Fibroblast of skin of right biceps (primary cell): ENCODE measurements at places on chromosomes 7 and 10.

GRCh38 chr7:132491391-132491945 lies 84.8 kb downstream of the PLXNA4 start:
- DNase-seq, result peak; percentile 45

DNA sequence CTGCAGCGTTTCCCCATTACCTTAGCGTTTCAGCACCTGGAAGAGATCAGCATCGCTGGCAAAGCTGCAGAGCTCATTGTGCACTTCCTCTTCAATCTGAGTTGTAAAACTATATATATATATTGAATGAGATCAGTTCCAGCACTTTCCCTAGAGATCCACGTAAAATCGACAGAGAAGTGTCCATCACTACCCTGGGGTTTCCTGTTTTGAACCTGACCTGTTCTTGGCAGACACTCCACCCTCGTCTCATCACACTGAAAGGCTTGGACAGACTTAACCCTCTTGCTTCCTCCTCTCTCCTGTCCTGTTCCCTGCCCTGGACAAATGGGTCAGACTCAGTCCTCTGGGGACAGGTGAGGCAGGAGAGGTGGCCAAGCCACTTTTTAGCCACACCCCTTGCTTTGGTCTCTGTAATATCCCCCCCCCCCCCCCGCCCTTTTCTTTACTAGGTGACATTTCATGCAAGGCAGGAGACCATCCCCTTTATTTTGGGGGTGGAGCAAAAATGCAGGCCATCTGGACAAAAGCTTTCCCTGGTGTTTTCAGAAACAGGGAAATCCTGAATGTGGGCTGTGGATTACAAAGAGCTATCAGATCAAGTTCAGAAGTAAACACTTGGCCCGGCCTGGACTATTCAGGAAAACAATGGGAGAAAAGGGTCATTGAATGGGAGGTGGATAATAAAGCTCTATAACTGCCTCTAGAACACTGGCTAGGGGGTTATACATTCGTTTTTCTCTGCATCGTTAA lies 83.7 kb upstream of the KDM7A start:
- DNase-seq, result no peak

- peak; percentile 41 for DNase-seq
Measured at GRCh38 chr7:79515358-79515757, 61.9 kb upstream of the MAGI2 start.

DNA sequence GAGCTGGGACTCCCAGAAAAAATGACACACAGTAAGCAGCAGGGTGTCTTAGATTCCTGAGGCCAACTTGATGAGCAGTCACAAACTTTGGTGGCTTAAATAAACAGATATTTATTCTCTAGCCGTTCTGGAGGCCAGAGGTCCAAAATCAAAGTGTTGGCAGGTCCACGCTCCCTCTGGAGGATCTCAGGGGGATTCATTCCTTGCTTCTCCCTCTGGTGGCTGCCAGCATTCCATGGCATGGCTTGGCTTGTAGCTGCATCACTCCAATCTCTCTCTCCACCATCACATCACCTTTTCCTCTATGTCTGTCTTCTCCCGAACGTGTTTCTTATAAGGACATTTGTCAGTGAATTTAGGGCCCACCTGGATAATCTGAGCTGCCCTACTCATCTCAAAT lies 98.4 kb downstream of the OSBPL3 start:
- no peak for DNase-seq

DNA sequence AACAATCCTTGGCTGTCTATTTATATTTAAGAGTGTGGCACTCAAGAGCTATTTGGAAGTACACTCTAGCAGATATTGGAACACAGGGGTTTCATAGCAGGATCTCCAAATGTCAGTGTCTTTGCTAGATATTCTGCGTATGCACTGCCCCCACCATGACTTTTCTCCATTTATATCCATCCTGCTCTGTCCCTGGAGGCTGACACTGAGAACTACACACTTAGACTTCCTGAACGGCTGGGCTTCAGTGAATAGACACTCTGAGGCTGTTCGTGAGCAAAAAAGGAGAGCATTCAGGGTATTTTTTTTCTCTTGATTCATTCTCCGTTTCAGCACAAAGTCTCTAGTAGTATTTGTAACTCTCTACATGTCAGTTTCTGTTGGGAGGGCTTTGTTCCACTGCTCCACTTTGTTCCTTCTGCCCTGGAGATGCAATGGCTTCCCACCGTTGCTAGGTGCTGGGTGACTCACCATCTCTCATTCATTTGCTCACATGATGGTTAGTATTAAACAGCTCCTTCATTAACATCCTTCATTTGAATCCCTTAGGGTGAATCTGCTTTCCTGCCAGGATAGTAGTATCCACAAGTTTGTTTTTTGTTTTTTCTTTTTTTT lies 155.9 kb upstream of the SLC13A1 start:
- no peak for DNase-seq

DNA sequence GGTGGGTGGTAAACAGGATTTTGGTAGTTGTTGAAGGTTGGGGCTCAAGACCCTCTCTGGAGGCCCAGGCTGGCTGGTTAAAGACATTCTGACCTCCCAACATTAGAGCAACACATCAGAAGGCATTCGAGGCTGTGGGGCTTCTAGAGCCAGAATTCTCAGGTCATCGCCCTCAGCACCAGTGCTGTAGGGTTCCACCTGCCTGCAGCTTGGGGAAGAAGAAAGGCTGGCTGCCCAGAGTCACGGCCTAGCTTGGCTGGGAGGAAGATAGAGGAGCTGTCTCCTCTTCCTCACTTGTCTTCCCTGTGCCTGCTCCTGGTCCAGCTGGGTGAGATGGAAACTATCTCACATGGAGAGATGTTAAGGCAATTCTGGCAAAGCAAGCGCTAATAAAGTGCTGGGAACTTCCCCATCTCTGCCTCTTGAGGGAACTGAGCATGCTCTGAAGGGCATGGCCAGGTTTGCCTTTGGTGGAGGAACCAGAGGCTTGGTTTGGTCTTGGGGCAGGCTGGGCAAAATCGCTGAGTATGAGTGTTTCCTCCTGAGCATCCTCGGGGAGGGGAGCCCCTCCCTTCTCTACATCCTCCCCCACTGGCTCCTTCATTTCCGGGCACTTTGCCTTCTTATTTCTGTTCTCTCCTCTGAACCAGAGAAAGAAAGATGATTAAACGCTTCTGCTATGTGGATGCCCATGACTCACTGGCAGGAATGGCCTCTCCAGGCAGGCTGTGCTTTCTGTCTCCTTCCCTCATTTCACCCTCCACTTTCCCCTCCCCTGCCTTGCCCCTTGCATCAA lies 509.0 kb upstream of the PODXL start:
- peak; percentile 99 for DNase-seq

DNA sequence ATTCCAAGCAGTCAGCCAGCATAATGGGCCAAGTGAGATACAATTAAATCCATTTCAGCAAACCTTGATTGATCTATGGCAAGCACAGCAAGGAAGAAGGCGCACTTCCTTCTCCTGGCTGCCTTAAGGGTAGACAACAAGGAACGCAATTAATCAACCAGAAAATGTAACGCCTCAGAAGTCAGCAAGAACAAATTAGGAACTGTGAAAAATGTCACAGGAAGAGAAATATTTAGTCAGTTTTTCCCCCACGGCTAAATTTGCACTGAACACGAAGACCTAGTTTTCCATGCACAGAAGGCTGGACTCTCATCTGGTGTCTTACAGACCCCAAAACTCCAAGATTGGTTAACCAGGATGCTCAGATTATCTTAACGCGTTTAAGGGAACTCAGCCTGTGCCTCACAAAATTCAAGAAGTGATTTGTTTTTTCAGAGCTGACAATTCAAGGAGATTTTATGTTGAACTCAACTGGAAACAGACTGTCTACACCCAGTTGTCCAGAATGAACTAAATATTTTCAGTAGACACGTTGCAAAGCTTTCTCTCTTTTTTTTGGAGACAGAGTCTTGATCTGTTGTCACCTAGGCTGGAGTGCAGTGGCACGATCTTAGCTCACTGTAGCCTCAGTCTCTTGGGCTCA lies 14.2 kb downstream of the SNX8 start:
- peak; percentile 31 for DNase-seq

DNA sequence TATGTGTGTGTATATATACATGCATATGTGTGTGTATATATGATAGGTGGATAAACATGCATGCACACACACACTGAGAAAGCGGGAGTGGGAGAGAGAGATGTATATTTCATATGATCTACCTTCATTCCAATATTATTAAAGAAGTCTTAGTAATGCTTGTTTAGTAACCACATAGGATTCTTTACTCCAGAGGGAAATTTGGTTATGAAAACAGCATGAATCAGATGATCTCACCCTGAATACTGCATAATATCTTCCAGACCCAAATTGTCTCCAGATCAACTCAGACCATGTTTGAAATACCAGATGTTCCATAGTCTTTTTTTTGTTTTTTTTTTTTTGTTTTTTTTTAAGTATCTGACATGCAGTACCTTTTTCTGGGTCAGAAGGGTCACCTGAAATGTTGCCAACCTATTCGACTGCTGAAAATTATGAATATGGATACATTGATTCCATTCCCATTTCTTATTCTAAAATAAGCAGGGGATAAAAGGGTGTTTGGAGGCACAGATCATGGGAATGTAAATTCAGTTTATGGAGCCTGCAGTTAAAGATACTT lies 17.4 kb downstream of the TES start:
- peak; percentile 94 for DNase-seq

GRCh38 chr7:141484907-141485306 lies 66.3 kb upstream of the AGK start:
- DNase-seq, result no peak

DNA sequence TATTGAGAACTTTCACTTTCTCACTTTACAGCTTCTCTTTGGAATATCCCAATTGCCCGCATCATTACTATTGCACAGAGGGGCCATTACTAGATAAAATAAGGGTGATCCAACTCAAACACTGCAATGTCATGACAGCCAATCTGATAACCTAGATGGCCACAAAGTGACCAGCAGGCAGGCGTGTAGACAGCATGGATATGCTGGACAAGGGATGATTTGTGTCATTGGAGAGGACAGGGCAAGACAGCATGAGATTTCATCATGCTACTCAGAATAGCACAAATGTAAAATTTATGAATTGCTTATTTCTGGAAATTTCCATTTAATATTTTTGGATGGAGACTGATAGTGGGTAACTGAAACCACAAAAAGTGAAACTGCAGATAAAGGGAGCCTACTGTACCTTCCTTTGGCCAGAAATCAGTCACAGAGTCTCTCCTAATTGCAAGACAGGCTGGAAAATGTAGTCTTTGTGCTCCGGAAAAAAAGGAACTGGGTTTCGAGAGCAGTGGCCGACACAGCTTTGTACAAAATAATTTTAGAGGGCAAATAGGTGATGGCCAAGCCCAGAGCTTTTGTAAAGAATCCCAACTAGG lies 6.1 kb upstream of the GSDME start:
- DNase-seq, result no peak

GRCh38 chr10:5719546-5719945 lies 34.9 kb downstream of the TASOR2 start:
- no peak for DNase-seq

DNA sequence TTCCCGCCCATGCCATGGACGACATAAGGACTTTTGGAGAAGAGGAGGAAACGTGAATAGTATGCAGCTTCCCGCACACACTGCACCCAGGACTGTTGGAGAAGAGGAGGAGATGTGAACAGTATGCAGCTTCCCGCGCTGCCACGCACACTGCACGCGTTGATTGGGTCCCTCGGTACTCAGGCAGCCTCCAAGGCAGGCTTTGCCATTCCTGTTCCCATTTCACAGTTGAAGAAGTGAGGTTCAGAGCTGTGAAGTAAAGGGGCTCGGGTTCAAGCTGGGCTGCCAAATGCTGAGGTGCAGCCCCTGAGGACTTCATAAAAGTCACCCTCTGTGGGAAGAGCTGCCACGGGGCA lies 147.9 kb upstream of the FAM20C start:
- no peak for DNase-seq

DNA sequence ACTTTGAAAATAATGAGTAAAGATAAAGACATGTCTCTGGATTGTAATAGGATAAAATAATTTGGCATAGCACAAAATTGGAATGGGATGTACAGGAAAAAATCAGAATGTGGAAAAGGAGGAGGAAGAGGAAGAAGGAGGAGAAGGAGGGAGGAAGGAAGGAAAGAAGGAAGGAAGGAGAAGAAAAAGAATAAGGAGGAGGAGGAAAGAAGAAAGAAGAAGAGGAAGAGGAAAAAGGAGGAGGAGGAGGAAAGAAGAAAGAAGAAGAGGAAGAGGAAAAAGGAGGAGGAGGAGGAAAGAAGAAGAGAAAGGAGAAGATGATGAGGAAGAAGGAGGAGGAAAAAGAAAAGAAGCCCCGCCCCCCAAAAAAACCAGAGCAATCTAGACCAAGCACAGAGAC lies 95.9 kb downstream of the ST8SIA6 start:
- DNase-seq, result no peak

DNA sequence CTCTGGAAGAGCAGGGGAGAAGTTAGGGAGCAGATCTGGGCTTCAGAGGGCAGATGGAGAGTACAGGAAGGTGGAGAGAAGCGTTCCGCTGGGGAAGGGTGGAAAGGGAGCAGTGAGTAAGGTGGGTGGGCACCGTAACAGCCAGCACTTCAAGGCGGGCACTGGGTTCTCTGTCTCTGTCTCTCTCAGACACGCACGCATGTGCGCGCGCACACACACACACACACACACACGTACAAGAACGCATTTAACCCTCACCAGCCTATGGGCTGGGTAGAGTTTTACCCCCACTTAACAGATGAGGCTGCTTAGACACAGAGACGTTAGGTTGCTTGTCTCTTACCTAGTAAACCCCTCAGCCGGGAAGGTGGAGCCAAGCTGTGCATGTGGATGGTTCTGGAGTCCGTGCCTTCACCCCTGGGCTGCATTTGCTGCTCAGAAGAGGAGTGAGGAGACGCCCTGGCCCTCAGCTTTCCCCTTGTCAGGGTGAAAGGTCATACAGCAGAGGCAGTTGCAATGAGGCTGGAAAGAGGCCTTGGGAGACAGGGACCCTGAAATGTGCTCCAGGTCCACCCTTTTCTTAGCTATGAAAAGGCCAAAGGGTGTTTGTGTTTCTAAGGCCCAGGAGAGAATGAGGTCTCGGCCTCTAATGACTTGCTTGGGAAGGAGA lies 16.0 kb downstream of the ADCYAP1R1 start:
- DNase-seq, result no peak

DNA sequence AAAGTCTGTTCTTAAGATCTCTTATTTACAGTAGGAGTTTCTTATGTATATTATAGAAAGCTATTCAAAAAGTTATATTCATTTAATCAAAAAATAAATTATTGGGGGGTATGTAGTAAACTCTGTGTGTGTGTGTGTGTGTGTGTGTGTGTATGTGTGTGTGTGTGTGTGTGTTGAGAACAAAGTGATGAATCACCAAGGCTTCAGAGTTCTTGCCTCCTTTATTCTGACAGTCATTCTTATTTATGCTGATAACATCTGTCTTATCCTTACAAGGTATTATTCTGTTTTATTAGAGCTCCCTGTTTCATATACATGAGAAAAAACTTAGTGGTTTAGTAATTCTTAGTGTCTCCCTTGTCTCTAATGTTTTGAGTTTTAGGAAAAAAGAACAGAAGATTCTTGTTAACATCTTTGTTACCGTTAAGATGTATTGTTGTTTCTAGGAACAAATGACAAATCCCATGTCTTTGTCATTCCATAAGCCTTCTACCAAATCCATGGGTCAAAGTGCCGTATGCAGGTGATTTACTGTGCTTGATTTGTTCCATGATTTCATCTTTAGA lies 424.0 kb downstream of the EXOC4 start:
- DNase-seq, result peak; percentile 17

- DNase-seq, result no peak
Measured at GRCh38 chr10:125123476-125124114, 36.8 kb downstream of the CTBP2 start.
